ENCODE measurements at places on chromosomes 7 and 10.

DNA sequence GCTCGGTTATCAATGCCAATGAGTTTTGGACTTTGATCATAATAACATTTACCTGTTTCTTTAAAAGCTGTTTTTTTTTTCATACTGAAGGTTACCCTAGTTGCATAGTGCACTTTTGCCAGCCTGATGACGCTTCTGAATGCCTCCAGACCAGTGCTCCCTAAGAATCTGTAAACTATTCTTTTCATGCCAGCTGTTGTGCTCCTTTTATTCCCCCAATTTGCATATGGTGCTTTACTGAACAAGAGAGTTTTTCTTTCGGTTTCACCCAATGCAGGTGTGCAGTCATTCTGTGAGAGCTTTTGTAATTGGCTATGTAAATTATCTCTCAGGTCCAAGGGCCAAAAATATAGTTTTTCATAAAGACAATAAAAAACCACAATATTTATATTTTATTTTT lies 48.1 kb upstream of the GLCCI1 start:
- DNase-seq: no peak

DNA sequence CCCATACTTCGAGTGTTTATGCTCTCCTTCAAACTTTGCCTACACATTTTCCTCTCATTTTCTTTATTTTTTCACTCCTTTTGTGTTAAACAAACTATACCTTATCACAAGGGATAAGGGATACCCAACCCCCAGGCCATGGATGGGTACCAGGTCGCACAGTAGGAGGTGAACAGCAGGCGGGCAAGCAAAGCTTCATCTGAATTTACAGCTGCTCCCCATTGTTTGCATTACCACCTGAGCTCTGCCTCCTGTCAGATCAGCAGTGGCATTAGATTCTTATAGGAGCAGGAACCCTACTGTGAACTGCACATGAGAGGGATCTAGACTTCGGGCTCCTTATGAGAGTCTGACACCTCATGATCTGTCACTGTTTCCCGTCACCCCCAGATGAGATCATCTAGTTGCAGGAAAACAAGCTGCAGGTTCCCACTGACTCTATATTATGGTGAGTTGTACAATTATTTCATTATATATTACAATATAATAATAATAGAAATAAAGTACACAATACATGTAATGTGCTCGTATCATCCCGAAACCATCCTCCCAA lies 28.5 kb downstream of the ZC3HC1 start:
- no peak for DNase-seq

DNA sequence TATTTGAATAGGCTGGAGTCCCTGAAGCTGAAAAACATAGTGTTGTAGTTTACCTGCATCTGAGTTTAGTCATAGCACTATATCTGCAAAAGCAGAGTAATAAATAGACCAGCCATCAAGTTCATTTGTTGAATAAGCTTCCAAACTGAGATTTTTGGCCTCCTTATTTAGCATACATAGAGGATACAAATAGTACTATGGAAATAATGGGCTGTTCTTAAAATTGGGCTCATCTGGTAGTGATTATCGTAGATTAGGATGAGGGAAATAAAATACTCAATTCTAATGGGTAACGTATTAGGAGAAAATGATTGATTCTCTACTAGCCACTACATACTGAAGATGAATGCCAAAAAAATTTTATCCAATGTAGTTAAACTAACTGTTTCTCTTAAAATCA lies 41.4 kb upstream of the TMEM196 start:
- no peak for DNase-seq

GRCh38 chr10:127125331-127125730 lies 71.1 kb downstream of the INSYN2A start:
- DNase-seq: no peak

DNA sequence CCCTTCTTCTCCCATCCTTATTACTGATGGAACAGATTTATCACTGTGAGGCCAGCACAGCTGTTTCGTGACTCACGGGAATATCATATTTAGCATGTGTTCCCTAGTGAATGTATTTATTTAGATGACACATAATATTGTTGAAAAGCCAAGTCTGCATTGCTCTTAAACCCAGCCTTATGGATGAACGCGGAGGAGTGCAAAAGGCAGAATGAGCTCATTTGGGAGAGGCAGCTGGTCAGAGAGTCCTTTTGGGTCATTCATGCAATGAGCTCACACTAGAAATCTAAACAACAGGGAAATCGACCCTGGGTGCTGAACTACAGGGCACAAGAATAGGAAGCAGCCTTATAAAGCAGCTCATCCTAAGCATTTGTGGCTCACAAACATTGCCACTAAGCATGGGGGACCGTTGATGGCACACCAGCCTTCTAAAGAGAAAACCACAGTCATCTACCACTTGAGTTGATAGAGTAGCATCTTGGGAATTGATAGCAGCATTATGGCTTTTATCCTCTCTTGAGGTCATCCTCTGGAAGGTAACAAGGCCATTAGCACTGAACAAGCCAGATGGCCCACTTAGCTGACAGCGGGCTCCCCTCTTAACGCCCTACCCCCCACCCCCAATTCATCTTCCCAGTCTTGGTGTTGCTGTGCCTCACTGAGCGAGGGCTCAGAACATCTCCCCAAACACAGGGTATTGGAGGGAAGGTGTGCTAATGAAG lies 32.9 kb upstream of the SDK1 start:
- DNase-seq: no peak

GRCh38 chr10:28530751-28531150 lies 2.2 kb upstream of the WAC start:
- DNase-seq: no peak

DNA sequence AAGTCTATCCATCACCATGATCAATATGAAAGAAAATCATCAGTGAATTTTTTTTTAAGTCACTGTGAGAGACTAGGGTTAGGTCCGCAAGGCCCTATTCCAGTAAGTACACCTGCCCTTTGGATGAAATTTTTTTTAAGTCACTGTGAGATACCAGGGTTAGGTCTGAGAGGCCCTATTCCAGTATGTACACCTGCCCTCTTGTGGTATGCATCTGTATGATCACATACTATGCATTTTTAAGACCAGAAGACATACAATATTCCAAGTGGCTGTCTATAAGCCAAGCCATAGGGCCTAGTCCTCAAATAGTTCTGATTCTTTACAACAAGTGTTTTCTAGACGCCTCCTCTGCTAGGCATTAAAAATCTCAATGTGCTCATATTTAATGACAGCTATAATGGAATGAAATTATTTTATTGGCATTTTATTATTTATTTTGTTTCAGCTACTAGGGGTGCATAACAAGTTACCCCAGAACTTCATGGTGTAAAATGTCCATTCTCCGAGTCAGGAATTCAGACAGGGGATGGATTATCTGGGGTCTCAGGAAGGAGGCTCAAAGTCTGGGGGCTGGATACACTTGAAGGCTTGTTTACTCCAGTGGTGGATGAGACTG lies 53.1 kb downstream of the TEX36 start:
- DNase-seq: no peak

DNA sequence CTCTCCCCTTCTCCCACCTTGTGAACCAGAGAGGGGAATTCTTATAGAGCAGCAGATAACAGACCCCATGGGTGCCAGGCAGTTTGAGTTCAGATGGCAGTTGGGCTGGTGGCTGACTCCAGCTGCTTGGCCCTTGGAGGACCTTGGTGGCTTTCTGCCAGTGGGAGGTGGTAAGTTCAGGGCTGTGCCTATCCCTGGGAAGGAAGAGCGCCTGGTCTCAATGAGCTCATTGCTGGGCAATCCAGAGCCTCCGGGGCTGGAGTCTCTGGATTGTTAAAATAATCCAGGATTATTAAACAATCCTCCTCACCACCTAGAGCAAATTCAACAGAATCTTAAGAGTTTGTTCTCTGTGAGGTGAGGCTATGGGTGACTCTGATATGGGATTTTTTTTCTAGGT lies 105.2 kb downstream of the FANK1 start:
- DNase-seq: no peak

GRCh38 chr7:98514211-98515031 lies 102.7 kb upstream of the NPTX2 start:
- no peak for DNase-seq

- DNase-seq: no peak
Observed at GRCh38 chr10:21473541-21473940, 51.9 kb downstream of the SKIDA1 start.

- DNase-seq: no peak
Observed at GRCh38 chr7:80220022-80220634, 85.5 kb downstream of the GNAI1 start.

DNA sequence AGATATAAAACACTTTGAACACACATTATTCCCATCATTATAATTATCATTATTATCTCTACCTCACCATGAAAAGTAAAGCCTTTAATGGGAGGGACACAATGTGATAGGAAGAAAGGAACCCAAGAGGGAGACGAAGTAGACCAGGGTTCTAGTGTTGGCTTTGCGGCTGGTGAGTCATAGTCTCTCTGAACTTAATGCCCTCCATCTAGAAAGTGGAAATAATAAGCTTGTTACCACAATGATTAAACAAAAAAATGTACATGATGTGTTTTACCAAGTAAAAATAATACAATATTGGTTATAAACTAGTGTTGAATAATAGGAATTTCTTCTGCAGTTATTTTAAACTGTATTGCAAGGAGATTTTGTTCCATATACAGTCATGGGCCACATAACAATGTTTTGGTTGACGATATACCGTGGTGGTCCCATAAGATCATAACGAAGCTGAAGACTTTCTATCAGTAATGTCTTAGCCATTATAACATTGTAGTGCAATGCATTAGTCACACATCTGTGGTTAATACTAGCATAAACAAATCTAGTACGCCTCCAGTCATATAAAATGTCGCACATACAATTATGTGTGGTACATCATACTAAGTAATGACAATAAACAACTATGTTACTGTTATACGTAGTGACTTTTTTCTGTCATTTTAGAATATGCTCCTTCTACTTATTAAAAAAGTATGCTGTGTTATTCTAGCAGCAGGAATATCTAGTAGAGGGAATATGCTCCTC lies 450.6 kb upstream of the SORCS1 start:
- DNase-seq: no peak

GRCh38 chr7:26696978-26697377 lies 167.4 kb downstream of the SKAP2 start:
- DNase-seq: no peak

GRCh38 chr10:104350127-104350635 lies 3.5 kb upstream of the CFAP58 start:
- peak; percentile 54 for DNase-seq

GRCh38 chr10:127720142-127720541 lies 16.8 kb upstream of the FOXI2 start:
- DNase-seq: no peak

DNA sequence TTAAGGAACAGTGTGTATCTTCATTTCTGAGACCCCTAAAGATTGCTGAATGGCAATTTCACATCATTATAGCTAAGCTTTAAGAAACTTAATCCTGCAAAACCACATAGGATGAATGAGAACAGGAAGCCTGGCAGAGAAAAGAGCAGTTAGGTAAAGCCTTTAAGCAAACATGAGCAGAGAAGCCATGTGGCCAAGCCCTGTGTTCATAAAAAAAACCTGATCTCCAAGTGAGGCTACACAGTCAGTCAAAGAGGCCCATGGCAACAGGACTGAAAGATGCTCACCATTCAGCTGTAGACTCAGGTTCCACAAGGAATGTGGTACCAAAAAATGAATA lies 9.3 kb downstream of the LIPA start:
- no peak for DNase-seq

GRCh38 chr7:47179812-47180515 lies 401.9 kb downstream of the TNS3 start:
- no peak for DNase-seq

- no peak for DNase-seq
Observed at GRCh38 chr7:46205478-46205877, 284.4 kb upstream of the IGFBP3 start.

DNA sequence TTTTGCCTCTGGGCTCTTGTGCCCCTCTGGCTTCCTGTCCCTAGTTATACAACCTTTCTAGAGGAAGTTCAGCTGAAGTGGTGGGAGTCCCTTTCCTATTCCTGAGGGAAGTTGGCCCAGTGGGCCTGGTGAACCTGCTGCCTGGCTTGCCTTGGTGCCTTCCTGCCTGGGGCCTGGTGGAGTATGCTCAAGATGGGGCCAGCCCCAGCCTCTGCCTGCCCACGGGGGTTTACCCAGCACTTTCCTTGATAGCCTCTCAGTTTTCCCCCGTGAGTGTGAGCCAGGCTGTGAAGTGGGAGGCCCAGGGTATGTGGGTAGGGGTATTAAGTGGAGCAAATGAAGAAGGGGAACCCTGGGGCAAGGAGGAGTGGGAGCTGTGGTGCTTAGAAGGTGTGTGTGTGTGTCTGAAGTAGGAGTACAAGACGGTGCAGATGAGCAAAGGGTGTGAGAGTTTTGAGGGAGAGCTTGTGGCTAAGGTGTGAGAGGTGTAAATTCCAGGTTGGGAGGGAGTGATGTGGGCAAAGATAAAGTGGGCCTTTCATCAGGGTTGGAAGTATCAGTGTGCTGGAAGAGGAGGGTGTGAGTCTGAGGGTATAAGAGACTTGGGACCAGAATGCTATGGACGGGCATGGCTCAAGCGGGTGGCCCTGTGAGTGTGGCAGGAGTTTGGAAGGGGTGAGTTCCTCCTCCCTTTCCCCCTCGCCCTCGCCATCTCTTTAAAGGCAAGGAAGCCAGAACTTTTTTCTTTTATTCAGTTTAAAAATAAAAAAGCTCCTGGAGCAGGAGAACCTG lies 10.9 kb upstream of the PAX2 start:
- DNase-seq: no peak

GRCh38 chr7:26368542-26368941 lies 76.9 kb downstream of the SNX10 start:
- peak; percentile 43 for DNase-seq

DNA sequence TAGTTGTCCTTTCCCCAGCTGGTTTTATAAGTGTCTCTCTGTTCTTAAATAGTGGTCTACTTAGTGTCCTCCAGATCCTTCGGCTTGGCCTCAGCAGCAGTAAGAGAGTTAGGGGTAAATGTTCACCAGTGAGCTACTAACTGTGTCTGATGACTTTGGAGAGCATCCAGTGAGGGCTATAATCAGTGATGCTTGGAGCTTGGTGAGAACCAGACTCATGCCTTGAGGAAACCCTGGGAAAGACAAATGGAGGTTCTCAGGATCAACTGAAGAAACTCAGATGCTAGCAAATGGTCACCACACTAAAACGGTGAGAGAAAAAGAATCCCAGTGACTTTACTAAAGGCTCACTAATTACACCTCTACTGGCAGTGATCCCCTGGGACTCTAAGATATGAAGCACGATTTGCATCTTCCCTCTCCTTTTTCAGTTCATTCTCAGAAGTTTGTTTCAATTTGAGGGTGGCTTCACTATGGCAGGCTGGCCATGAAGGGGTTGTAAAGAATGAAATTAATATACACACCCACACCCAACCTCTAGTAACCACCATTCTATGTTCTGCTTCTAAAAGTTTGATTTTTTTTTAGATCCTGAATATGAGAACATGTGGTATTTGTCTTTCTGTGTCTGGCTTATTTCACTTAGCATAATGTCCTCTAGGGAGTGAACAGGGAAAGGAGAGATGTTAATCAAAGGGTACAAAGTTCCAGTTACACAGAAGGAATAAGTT lies 177.9 kb downstream of the PDE1C start:
- DNase-seq: no peak

Measured in SW 1271 (cell line).